CD4-positive, alpha-beta T cell treated with Interleukin-1 beta for 1 hour (primary cell): ENCODE measurements at places on chromosomes 11 and 22.
A peak's percentile ranks its signal among the peaks of the same experiment; 100 is the strongest.

GRCh38 chr11:107623183-107623582 is 32.2 kb downstream of the ELMOD1 start:
- DNase-seq = no peak

DNA sequence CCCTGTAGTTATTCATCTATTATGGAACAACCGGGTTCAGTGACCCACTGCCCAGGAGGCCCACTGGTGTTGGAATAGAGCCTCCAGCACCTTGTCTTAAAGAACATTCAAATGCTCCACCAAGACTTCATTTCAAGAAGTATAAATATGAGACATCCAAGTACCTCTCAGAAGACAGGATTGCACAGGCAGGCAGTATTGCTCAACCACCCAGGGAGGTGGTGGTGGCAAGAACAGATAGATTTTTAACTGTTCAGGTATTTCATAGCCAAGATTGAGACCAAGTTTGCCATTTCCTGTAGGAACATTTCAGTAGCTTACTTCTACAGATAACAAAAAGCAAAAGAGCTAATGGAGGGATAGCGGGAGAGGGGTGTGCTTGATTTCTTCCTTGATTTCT is 78.7 kb downstream of the COMMD9 start:
- DNase-seq = no peak

DNA sequence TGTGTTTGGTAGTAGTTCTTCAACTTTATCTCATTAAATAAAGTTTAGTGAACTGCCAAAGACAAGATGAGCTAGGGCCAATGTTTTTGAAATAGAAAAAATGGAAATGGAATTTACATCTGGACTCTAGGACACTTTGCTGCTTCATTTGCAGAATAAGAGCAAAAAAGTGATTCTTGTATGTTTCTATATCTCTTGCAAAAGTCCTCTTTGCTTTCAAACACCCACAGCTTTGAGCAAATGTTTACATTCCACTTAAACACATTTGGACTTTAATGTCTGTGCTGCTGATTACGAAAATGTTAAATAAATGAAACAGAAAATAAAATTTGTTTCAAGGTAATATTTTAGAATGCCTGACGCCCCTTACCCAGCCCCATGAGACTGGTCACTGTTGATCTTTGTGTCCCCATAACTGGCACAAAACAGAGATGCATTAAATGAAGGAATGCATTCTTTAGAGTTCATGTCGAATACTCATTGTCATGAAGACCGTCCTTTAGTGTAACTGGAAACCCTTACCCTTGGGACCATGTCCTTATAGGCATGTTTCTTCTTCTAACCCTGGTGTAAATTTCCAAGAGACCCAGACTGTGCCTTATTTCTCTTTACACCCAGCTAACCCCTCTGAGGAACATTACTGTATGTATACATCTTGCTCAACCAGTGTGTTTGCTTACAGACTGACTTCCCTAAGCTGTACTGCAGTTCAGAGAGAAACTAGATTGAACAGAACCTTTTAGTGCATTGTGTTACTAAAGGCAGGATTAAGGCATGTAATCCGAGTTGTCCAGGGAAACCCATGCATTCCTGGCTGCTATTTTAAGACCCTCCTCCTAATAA is 199.7 kb downstream of the NAV2 start:
- DNase-seq = no peak

DNA sequence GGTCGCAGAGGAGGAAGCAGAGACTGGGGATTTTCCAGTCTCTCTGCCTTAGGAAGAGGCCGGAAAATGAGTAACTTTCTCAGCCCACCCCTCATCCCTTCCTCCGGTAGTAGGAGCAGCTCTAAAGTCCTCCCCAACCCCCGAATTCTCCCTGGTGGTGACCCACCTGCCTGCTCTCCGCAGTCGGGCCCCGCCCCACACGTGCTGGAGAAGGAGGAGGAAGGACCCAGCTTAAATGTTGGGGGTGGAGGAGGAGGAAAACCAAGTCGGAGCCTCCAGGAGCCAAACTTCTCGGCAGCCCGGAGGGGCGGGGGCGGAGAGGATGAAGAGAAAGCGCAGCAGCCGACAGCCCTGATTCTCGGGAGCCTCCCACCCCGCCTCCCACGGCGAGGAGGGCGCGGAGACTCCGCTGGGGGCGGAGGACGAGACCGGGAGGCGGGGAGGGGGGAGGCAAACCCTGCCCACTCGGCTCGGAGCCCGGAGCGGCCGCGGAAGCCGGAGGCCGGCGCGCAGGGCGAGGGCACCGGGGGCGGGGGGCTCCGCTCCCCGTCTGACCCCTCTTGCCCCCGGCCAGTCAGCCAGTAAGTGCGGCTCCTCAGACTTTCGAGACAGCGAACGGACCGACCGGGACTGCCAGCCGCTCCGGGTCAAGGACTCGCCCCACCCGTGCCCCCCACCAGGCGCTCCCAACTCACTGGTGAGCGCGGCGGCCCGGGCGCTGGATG is at the start of gene TPBGL:
TPBGL (plus strand) TSS at position 464 of the 725 bp plus-strand sequence. CDS start 276 bp downstream, outside the sequence.
- DNase-seq = no peak

DNA sequence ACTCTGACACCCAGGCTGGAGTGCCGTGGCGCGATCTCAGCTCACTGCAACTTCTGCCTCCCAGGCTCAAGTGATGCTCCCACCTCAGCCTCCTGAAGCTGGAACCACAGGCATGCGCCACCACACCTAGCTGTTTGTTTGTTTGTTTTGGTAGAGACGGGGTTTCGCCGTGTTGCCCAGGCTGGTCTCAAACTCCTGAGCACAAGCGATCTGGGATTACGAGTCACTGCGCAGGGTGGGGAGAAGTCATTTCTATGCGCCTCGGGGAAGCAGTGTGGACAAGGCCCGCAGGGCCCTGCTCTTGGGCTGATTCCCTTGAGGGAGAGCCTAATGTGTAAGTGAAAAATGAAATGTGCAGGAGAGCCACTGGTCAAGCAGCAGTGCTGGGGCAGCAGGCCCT is 19.6 kb upstream of the SEPTIN5 start:
- no peak for DNase-seq

- DNase-seq = no peak
Observed at GRCh38 chr11:70507466-70508230, 109.3 kb downstream of the CTTN start.

- no peak for DNase-seq
Observed at GRCh38 chr11:111367411-111368284, 11.4 kb downstream of the POU2AF1 start.

GRCh38 chr22:30712094-30712493 is 17.4 kb downstream of the OSBP2 start:
- DNase-seq = no peak

GRCh38 chr11:88157370-88157769 is 17.9 kb downstream of the RAB38 start:
- DNase-seq = no peak

DNA sequence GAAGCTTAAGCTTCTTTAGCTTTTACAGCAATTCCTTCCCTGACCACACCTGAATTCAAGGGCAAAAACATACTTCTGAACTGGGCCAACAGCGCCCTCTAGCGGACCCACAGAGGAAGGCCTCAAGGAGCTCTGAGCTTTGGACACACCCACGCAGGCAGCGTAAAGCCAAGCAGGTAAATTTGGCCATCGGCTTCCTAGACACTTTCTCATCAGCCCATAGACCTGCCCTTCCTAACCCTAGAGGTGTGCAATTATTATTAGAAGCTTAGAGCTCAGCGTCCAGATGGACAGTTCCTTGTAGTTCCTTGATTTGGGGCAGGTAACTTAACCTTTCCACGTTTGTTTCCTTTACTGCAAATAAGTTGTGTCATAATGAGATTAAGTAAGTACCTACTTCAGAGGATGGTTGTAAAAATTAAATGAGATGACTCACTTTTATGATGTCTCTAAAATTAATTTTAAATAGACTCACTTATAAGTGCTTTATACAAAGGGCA is 25.7 kb upstream of the HMGXB4 start:
- DNase-seq = peak; percentile 54

GRCh38 chr11:111046291-111046690 is 199.2 kb upstream of the POU2AF2 start:
- no peak for DNase-seq

GRCh38 chr11:66957971-66958231 is 282 bp downstream of the PC start:
- DNase-seq = no peak

- DNase-seq = no peak
Observed at GRCh38 chr11:70900540-70900939, 351.8 kb downstream of the SHANK2 start.

GRCh38 chr22:49303781-49304461 is 523.8 kb downstream of the BRD1 start:
- DNase-seq = no peak

DNA sequence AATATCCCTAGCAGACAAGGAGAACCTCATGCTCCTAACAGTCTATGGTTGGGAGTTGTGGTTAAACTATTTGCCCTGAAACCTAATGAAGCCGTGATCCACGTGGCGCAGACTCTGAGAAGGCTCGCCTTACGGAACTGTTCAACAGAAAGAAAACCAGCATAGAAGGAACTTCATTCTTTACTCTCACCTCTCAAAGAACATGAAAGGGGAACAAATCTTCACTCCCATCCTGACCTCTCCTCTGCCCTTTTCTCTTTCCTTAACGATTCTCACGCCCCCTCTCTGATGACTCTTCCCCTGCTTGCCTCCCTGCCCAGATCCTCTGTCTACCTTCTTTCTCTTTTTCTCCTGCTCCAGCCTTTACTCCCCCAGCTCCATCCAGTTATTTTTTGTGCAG is 54.2 kb downstream of the IRAG1 start:
- no peak for DNase-seq

GRCh38 chr11:114604179-114604813 is 8.7 kb upstream of the NXPE4 start:
- DNase-seq = no peak

- no peak for DNase-seq
Observed at GRCh38 chr11:131408025-131408640, 37.7 kb downstream of the NTM start.

DNA sequence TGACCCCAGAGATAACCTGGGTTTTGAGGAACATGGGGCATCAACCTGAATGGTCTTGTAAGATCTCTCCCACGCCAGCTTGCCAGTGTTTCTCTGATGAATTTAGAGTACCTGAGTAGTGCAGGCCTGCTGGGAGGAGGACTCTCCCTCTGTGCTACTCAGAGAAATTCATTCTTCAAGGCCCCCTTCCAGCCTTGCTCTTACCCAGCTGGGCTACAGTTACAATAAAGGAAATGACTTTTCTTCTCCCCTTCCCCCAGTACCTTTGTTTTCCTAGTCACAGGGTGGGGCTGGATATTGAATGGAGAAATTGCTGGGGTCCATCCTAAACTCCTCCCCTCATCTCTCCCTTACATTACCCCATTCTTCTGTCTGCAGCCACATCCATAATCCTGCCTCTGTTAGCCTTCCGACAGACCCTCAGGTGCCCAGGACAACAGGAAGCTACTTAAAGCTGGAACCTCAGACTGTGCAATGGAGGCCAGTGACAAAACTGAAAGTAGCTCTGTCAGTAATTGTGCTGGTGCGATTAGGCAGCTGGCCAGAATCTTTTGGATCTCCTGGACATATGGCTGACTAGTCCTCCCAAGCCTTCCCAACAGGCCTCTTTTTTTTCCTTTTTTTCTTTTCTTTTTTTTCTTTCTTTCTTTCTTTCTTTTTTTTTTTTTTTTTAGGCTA is 17.4 kb downstream of the LIMK2 start:
- DNase-seq = no peak

GRCh38 chr11:75428281-75428724 is 4.7 kb downstream of the KLHL35 start:
- peak; percentile 78 for DNase-seq

DNA sequence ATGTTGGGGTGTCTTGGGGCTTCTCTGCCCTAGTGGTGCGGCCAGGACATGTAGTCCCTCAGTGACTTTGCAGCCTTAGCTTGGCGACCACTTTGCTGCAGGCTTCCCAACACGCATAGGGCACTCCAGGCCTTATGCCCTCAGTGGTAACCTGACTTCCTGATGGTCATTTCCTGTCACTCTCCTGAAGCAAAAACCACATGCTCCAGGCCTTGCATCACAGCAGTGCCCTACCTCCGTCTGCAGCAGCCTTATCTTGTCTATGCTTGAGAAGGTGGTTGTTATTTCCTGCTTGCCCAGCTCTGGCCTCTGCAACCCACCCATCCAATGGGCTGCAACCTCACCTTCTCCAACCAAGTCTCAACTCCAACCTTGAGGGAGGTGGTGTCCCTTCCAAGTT is 33.4 kb upstream of the PISD start:
- no peak for DNase-seq

GRCh38 chr11:83979593-83979992 is 693.4 kb upstream of the CCDC90B start:
- no peak for DNase-seq

- DNase-seq = no peak
Observed at GRCh38 chr11:14860511-14860910, 31.5 kb downstream of the CYP2R1 start.

GRCh38 chr11:129375751-129376657 is at the start of gene BARX2:
Gene BARX2, plus strand, starts transcription at chr11:129375848. Its CDS starts 188 bp downstream, at chr11:129376036.
- DNase-seq = no peak
